ENCODE measurements at places on chromosomes 1 and 21. TPM values are rescaled to one million over a fixed set of nuclear protein-coding genes. Genes with fewer than 3 reads are reported as not detected.

The ITPKB gene
- total RNA-seq: 18.7 TPM

The ZNF281 gene
- total RNA-seq: 18.8 TPM

The ITLN2 gene
- not detected for total RNA-seq

The CFAP74 gene
- not detected for total RNA-seq

The SLC19A1 gene
- total RNA-seq: 4.4 TPM

The AKR7A2 gene
- total RNA-seq: 42.1 TPM

The FAM3B gene
- total RNA-seq: not detected

The TRIM67 gene
- total RNA-seq: not detected

The ZFP69B gene
- total RNA-seq: 0.65 TPM

The UMODL1 gene
- not detected for total RNA-seq

The ZBTB37 gene
- total RNA-seq: 2.2 TPM

The BGLAP gene
- total RNA-seq: under 0.01 TPM

The MARCKSL1 gene
- total RNA-seq: 101 TPM

The ADORA1 gene
- total RNA-seq: not detected

The MAP3K21 gene
- total RNA-seq: 0.44 TPM

The MIXL1 gene
- total RNA-seq: under 0.01 TPM

The HSPA6 gene
- 0.99 TPM for total RNA-seq

The PGM1 gene
- total RNA-seq: 36.1 TPM

The PAQR6 gene
- total RNA-seq: 0.60 TPM

The TYW3 gene
- 9.8 TPM for total RNA-seq

The CHI3L2 gene
- total RNA-seq: not detected

The CAMTA1 gene
- total RNA-seq: 36.6 TPM

The CCDC24 gene
- total RNA-seq: 0.79 TPM

The IL23R gene
- not detected for total RNA-seq

The IGSF21 gene
- not detected for total RNA-seq

The ATP1B1 gene
- total RNA-seq: 2.6 TPM

The LENEP gene
- total RNA-seq: 0.40 TPM

The NAV1 gene
- 1.6 TPM for total RNA-seq

The RHD gene
- 0.20 TPM for total RNA-seq

The THRAP3 gene
- total RNA-seq: 113 TPM

The SEMA4A gene
- 0.20 TPM for total RNA-seq

The SHE gene
- total RNA-seq: 91.7 TPM

The SLFNL1 gene
- total RNA-seq: under 0.01 TPM

The BRDT gene
- not detected for total RNA-seq

The GABRD gene
- total RNA-seq: 0.20 TPM

The CDK11A gene
- total RNA-seq: 10.5 TPM

The LCE2D gene
- not detected for total RNA-seq

The AIM2 gene
- not detected for total RNA-seq

The TMEM52 gene
- total RNA-seq: 0.20 TPM

The KCNA2 gene
- total RNA-seq: not detected

The OR2G6 gene
- total RNA-seq: not detected

The PTPN22 gene
- under 0.01 TPM for total RNA-seq

The KPRP gene
- not detected for total RNA-seq

The NPL gene
- 3.1 TPM for total RNA-seq

The KIAA1614 gene
- total RNA-seq: 1.5 TPM

The ZBED6 gene
- total RNA-seq: 10.9 TPM

The FAM177B gene
- not detected for total RNA-seq

The SLAMF9 gene
- not detected for total RNA-seq

The GNAT2 gene
- under 0.01 TPM for total RNA-seq

The CACNA1E gene
- not detected for total RNA-seq

The MYBPH gene
- not detected for total RNA-seq

The NLRP3 gene
- total RNA-seq: under 0.01 TPM

The STX12 gene
- total RNA-seq: 56.9 TPM

The TACSTD2 gene
- 56.2 TPM for total RNA-seq

The SPATA6 gene
- total RNA-seq: 1.2 TPM

The ZDHHC18 gene
- total RNA-seq: 4.2 TPM

The PPIAL4G gene
- total RNA-seq: not detected

The OR2AK2 gene
- not detected for total RNA-seq

The FBLIM1 gene
- 128 TPM for total RNA-seq

All from lung microvascular endothelial cell (primary cell).